Dorsolateral prefrontal cortex (tissue), 122 donors: ENCODE measurements at places on chromosomes 13 and 19.

DNA sequence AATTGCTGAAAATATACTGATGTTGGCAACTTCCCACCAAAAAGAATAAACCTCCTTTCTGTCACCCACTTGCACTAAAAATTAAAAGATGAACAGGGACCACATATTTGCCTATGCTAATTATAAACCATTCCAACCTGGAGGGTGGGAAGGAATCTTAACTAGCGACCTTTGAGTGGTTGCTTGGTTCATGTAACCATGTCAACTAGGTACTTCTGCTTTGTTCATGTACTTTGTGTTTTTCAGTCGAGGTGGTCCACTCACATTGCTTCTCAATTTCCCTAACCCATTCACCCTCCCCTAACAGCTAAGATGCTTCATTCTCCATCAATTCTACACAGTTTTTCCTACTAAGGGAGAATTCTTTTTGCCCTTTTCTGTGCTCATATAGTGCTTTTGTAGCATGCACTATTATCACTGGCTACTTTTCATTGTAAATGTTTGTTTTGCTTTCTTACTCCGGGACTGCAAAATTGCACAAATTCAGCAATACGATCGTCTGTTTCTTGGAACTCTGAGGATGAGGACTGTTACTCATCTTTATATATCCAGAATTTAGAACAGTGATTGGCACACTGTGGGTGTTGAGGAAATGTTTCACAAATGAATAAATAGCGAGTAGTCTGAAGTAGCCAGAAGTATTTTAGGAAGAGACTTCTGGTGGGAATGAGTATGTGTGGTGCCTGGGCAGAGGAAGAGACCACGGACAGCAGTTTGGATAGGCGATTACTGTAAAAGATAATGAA lies 187.5 kb downstream of the GPC6 start:
- no peak for DNase-seq

DNA sequence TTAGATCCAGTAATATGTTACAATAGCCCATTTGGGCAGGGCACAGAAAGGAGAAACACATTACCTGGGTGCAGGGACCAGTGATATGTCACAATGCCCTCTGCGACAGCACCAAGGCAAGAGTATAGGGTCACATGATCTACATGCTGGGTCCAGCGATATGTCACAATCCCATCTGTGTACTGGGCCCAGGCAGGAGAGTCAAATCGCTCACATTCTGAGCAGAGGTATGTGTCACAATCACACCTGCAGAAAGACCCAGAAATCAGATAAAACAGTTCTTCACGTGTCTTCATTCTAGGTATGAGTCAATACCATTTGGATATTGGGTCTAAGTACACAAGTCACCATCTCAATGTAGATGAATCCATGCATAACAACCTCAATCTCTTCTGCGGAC lies 7.1 kb upstream of the ZNF43 start:
- no peak for DNase-seq

DNA sequence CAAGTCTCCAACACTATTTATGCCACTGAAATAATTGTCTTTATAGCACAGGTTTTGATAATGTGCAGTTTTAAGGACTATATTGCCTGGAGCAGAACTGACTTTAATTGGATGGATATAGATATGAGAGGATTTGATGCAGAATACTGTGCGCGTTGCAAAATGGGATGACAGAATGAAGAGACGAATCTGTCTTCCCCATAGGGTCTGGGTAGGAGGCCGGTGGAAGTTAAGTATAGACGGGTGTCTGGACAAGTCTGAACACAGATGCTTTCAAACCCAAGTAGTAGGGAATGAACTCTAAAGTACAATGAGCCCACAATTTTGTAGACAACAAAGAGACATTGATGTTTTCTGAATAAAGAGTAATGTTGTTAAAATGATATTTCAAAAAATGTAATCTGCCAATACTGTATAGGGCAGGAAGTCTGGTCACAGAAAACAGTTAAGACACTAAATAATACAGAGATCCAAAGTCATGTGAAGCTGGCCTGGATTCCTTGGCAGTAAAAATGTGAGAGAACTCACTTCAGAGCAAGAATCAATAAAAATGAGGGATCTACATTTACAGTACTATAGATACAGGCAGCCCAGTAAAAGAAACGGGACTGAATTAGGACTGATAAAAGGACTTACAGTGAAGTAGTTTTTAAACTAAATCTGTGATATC lies 125.5 kb downstream of the ENOX1 start:
- DNase-seq: no peak

GRCh38 chr13:114015969-114016295 lies 42.1 kb upstream of the C13orf46 start:
- DNase-seq: no peak

GRCh38 chr19:54247106-54247930 lies 4.7 kb upstream of the LILRA6 start:
- no peak for DNase-seq

DNA sequence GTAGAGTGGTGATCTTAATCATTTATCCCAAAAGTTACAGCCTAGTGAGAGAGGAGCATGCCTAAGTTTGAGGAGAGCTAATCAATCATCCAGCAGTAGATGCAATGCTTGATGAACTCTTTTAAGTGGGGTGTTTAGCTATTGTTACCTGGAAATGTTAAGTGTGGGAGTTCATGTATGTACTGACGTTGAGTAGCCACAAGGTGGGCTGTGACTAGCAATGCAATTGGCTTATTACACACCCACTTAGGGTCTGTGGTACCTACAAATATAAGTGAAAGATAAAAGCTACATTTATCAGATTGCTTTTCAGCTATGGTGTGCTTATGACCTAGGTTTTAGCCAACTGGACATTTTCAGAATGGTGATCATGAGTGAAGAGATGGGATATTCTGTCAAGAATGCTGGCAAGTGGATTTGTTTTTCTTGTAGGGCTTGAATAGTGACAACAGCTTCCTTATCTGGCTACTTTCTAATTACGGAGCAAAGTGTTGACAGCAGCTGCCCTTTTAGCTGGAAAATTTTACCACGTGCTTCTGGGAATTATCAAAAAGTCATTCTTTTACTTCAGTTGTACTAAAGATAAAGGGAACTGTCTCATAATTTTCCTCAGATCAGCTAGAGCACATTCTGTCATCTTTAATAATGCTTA lies 170.6 kb downstream of the POSTN start:
- DNase-seq: no peak

DNA sequence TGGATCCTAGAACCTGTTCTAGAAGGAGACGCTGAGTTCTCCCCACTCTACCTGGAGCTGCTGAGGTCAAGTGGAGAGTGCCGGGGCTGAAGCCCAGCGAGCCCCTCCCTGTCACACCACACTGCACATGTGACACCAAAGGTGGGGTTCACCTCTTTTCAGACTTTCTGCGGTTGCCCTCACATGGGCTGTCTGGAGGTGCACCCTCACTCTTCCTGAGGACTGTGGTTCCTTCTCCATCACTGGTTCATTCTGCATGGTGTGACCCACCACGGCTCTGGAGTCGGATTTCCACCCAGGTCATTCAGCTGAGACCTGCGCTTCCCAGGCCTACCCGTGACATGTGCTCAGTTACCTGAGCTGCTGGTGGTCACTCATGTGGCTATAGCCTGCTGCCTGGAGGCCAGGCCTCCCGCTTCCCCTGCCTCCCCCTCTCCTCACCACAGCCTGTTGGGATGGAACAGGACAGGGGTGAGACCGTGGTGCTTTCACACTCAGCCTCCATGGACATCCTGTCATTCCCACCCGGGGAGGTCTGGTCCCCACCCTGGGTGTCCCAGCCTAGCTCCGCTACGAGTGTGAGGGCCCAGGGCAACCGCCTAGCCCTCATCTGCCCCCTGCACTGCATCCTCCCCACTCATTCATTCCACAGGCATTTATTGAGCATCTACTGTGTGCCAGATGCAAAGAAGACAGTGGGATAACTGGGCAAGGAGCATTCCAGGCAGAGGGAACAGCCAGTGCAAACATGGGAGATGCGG lies 605 bp upstream of the A1BG start:
- no peak for DNase-seq

DNA sequence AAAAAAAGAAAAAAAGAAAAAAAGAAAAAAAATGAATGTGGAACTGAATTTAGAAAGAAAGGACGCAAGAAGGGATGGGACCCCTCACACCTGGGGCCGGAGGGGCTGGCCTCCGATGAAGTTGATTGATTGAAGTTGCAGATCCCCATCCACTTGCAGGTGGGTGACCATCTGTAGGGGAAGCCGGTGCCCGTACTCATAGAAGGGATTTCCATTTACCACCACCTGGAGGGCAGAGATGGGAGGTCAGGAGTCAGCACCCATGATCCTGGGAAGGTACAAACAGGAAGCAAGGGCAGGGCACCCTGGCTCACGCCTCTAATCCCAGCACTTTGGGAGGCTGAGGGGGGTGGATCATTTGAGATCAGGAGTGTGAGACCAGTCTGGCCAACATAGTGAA lies 6.4 kb downstream of the LGALS4 start:
- no peak for DNase-seq

DNA sequence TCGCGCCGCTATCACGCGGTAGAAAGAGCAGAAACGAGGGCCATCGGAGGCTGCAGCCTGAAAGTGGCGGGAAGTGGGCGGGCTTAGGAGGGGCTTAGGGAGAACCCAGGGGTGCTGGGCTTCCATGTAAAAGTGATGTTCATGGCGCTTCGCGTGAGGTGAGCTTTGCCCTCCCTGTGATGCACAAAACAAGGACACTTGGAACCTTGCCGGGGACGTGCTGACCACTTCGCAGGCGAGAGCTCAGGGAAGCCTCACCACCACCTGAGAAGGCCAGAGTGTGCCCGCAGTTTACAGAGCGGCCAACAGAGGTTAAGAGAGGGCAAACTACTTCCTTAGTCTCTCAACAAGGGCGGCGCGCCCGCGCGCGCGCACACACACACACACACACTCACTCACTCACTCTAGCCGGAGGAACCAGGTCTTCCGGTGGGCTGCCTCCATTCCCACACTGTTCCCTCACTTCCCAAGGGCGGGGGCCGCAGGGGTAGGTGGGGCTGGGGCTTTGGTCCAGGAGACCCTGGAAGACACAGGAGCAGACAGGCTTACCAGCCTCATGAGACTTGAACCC lies 651 bp downstream of the GAPDHS start:
- DNase-seq: no peak

DNA sequence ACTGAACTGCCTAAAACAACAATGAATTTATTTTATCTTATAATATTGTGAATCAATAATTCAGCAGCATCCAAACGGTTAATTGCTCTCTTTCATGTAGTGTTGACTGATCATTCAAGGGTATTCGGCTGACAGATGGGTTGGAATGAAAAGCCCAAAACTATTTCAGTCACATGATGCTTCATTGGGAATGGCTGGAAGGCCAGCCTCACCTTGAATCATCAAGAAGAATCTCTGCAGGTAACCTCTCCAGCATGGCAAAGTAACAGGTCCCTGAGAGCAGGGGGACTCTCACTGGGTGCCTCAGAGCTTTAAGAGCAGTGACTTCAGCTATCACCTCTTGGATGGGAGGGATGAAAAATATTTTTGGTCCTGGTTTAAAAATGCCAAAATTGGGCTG lies 1395.7 kb downstream of the OLFM4 start:
- DNase-seq: no peak
